Liver (tissue), 10 donors: ENCODE measurements at places on chromosomes 13 and 19. TPM values are rescaled to one million over a fixed set of nuclear protein-coding genes. Genes with fewer than 3 reads are reported as not detected.
A peak's percentile ranks its signal among the peaks of the same experiment; 100 is the strongest.

TNFRSF19 gene
- total RNA-seq: 2.8 TPM

PLVAP gene
- total RNA-seq: 11.8 TPM

SELENOV gene
- total RNA-seq: not detected

COLGALT1 gene
- total RNA-seq: 22.4 TPM

C1QTNF9B gene
- total RNA-seq: 0.08 TPM

DNAJC3 gene
- total RNA-seq: 40.3 TPM

GAPDHS gene
- not detected for total RNA-seq

OR7D2 gene
- not detected for total RNA-seq

ZFP36 gene
- total RNA-seq: 3.6 TPM

S1PR5 gene
- 0.56 TPM for total RNA-seq

DNA sequence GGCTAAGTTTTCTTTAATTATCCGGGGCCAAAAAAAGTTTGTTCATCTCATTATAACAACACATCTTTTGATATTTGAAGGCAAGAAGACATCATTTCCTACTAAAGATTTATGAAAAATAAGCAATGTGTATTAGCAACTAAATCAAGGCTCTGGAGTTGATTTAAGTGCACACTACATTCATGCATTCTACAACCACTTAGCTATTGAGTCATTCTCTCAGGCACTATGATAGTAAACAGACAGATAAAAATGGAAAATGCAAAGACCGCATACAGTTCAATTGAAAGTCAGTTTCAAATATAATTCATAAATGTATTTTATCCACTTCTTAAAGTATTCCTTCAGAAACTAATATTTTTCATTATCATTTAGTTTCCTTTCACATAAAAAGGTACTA is 1395.2 kb downstream of the PCDH9 start:
- no peak overlapping the region for H3K4me3 ChIP-seq
- no peak overlapping the region for H3K27ac ChIP-seq
- no peaks in the 10 kb centered on the region for H3K27me3 ChIP-seq
- DNase-seq: no peak

DNA sequence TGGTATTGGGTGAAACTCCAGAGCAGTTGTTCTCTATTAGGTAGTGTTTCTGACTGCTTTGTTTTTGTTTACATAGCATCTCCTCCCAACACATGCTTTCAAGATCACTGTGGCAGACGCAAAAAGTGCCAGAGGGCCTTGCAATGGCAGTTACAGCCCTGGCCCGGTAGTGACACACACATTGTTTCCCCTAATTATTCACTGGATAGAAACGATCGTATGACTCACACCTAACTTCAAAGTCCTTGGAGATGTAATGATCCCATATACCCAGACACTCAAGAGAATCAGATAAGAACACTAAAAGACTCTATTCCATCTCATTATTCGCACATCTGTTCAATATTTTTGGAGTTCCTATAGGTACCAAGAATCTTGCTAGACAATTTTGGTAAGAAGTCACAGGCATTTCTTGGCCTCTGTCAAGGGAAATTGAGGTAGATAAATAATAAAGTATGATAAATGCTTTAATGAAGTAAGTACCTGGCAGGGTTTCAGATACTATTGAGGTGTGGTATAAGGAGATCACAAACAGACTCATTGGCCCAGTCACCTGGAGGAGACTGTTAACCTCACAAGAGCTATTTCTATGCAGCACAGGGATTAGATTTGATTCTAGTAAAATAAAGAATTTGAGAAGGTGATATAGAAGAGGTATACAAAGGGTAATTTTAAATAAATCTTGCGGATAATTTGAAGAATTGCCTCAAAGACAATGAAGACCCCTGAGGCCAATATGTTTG is 485.3 kb downstream of the SLITRK6 start:
- H3K27me3 ChIP-seq: peaks cover 15% of the 10 kb centered on the region
- no peak overlapping the region for H3K4me3 ChIP-seq
- H3K27ac ChIP-seq: no peak overlapping the region
- DNase-seq: no peak
- no peaks in the 10 kb centered on the region for H3K4me1 ChIP-seq
- no peaks in the 10 kb centered on the region for H3K36me3 ChIP-seq

GRCh38 chr19:56270676-56271075 is 1.9 kb upstream of the EDDM13 start:
- H3K4me1 ChIP-seq: no peaks in the 10 kb centered on the region
- H3K36me3 ChIP-seq: no peaks in the 10 kb centered on the region
- no peaks in the 10 kb centered on the region for H3K27me3 ChIP-seq
- no peak overlapping the region for H3K4me3 ChIP-seq
- DNase-seq: no peak

DNA sequence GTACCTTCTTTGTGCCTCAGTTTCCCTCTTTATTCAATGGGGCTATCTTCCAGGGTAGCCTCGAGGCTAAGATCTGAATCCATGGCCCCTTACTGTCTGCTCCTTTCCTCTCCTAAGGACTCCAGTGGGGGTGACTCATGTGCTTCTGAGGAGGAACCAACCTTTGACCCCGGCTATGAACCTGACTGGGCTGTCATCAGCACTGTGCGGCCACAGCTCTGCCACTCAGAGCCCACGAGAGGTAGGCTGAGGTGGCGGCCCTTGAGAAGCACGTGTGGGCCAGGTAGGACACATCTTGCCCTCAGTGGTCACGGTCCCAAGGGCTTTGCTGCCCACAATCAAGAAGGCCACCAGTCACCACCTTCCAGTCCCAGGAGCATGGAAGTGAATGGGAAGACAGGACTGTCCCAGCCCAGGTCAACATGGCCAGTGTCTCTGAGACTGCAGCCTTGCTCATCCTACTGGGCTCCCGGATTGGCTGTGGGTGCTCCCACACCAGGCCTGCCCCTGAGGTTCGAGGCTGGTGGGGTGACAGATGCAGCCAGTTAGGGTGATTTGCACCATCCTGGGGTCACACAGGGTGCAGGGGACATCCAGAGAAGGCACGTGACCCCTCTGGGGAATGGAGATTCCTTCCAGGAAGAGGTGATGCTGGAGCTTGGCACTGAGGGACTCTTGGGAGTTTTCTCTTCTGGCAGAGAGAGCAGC is 2.8 kb downstream of the TBC1D17 start:
- H3K4me1 ChIP-seq: peaks cover 29% of the 10 kb centered on the region

DNA sequence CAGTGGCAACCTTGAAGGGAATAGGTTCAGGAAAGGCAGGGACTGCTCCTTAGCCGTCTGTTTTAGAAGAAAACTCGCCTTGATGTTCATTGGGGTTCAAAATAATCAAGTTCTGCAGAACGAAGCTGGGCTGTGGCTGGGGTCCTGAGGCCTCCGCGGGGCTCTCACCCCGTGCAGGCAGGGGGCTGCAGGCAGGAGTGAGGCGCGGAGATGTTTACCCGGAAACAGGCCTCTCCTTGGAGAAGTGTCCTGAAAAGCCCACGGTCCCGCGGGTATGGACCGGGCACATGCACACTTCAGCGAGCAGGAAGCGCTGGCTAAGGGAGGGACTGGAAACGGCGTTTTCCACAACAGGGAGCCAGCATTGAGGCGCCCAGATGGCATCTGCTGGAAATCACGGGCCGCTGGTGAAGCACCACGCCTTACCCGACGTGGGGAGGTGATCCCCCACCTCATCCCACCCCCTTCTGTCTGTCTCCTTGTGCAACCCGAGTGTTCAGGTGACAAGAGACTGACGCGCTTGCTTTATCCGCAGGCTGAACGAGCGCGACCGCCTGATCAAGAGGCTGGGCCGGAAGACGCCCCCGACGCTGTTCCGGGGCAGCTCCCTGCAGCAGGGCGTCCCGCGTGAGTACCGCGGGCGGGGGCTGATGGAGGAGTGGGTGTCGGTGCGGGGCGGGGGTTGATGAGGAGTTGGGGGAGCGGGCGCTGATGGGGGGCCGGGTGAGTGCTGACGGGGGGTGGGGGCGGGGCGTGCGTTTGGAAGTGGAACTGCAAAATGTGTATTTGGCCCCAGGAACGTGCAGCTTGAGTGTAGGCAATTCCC is 39.6 kb downstream of the SHISA2 start:
- H3K36me3 ChIP-seq: no peaks in the 10 kb centered on the region
- DNase-seq: no peak
- peak overlapping the region; percentile 29 for H3K4me3 ChIP-seq
- peaks cover 8% of the 10 kb centered on the region for H3K27me3 ChIP-seq
- no peaks in the 10 kb centered on the region for H3K4me1 ChIP-seq

DNA sequence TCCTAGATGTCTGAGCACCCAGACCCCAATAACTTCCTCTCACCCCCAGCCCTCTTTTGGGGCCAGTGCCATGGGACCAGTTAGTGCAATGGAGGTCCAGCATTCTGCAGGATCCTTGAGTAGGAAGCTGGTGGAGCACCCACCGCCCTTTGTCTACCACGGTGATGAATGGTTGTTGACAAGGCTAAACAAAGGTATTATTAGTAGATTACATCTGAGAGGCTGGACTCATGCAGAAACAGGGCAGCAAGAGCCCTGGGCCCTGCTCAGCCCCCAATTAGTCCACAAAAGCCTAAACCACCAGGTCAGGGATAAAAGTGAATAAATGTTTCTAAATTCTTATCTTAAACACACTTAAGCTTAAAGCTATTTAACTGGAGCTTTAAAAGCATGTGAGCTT is 196.5 kb upstream of the TSHZ3 start:
- no peak for DNase-seq
- H3K27me3 ChIP-seq: no peaks in the 10 kb centered on the region
- no peak overlapping the region for H3K27ac ChIP-seq
- no peak overlapping the region for H3K4me3 ChIP-seq
- no peaks in the 10 kb centered on the region for H3K36me3 ChIP-seq
- no peaks in the 10 kb centered on the region for H3K4me1 ChIP-seq

DNA sequence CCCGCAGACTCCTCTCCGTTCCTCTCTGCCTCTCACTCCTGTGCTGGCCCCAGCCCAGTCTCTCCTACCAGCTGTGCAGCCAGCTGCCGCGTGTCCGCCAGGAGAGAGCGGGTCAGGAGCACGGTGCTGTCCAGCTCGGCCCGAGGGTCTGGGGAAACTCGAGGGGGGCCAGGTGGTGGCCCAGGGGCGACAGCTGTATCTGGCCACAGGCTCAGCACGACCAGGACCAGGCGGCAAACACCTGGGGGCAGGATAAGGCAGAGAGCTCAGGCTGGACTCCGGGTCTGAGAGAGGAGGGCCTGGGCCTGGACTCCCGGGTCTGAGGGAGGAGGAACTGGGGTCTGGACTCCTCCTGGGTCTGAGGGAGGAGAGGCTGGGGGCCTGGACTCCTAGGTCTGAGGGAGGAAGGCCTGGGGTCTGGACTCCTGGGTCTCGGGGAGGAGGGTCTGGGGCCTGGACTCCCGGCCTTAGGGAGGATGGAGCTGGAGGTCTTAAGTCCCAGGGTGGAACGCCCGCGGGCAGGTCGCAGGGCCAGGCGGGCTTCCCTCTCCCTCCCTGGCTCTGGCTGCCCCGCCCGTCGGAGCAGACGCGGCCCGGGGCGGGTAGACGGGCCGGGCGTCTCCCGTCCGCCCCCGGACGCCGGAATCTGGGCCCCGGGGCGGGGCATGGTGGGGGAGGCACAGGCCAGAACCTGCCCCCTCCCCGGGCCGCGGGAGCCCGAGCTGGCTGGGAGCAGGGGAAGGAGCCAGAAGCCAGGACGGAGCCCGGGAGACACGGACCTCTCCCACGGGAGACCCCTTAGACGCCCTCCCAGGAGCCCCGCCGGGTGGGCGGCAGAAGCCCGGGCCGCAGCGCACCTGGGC is 1.3 kb downstream of the IL11 start:
- peaks cover 3% of the 10 kb centered on the region for H3K27me3 ChIP-seq
- H3K4me3 ChIP-seq: no peak overlapping the region
- DNase-seq: no peak

- H3K36me3 ChIP-seq: no peaks in the 10 kb centered on the region
- H3K27me3 ChIP-seq: no peaks in the 10 kb centered on the region
- no peak overlapping the region for H3K4me3 ChIP-seq
- DNase-seq: no peak
- no peaks in the 10 kb centered on the region for H3K4me1 ChIP-seq
Observed at GRCh38 chr13:88464851-88465250, 793.7 kb downstream of the SLITRK5 start.

DNA sequence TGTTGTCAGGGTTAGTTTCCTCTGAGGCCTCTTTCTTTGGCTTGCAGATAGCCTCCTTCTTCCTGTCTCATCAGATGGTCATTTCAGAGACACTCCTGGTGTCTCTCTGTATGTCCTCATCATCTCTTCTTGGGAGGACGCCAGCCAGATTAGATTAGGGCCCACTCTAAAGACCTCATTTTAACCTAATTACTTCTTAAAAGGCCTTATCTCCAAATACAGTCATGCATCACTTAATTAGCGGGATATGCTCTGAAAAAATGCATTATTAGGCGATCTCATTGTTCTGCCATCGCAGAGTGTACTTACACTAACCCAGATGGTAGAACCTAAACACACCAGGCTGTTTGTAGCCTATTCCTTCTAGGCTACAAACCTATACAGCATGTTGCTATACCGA is 89.0 kb downstream of the CDK8 start:
- H3K27ac ChIP-seq: no peak overlapping the region
- no peaks in the 10 kb centered on the region for H3K27me3 ChIP-seq
- DNase-seq: no peak

DNA sequence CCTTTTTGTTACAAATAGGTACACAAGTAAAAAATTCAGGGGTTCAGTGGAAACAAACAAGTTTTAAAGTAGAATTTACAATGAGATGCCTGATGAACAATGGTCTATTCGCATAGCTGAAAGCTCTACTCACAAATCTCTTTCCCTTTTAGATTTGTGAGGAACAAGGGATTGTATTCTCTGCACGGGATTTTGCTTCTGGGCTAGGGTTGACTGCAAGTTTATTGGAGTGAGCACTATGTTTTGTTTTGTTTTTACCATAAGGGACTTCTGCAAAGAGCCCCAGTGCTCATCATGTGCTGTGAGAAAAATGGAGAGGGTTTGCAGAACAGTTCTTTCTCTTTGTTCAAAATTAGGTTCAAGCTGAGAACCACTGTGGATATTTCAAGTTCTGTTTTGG is 160.5 kb downstream of the DLEU7 start:
- no peaks in the 10 kb centered on the region for H3K27me3 ChIP-seq
- no peaks in the 10 kb centered on the region for H3K36me3 ChIP-seq

- H3K27me3 ChIP-seq: no peaks in the 10 kb centered on the region
- H3K36me3 ChIP-seq: no peaks in the 10 kb centered on the region
- DNase-seq: no peak
- H3K27ac ChIP-seq: no peak overlapping the region
- no peak overlapping the region for H3K4me3 ChIP-seq
- H3K4me1 ChIP-seq: no peaks in the 10 kb centered on the region
Observed at GRCh38 chr13:113796964-113797676, 38.1 kb downstream of the TMEM255B start.

GRCh38 chr19:3281026-3281425 is 56.6 kb downstream of the CELF5 start:
- H3K4me3 ChIP-seq: no peak overlapping the region
- H3K27me3 ChIP-seq: no peaks in the 10 kb centered on the region
